ENCODE measurements at places on chromosomes 2 and 18. TPM values are rescaled to one million over a fixed set of nuclear protein-coding genes. Genes with fewer than 3 reads are reported as not detected.

DNA sequence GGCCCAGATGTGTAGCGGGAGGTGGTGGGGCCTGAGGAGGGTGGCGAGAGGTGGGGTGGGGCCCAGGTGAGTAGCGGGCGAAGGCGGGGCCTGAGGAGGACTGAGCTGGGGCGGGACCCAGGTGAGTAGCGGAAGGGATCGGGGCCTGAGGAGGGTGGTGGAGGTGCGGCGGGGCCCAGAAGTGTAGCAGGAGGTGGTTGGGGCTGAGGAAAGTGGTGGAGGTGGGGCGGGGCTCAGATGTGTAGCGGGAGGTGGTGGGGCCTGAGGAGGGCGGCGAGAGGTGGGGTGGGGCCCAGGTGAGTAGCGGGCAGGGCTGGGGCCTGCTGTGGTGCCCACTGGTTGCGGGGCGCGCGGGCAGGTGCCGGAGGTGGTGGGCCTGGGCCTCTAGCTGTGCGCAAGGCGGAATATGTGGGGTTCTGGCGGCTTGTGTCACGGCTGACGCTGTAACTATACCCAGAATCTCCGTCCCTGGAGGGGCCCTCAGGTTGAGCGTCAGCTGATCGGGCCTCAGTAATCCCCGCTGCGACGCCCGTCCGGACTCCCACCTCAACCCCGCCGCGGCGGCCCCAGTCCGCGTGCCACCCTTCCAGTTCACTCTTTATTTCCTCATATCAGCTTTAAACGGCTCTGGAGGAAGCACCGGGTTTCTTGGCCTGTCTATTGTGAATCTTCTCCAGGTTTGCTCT is 866 bp upstream of the SF3B6 start:
- H3K4me3 ChIP-seq, result peak overlapping the region; percentile 64
- DNase-seq, result no peak
- no peaks in the 10 kb centered on the region for H3K27me3 ChIP-seq
- H3K27ac ChIP-seq, result peak overlapping the region; percentile 98

GRCh38 chr2:59690849-59691248 is 862.6 kb downstream of the BCL11A start:
- no peak overlapping the region for H3K4me3 ChIP-seq
- H3K27ac ChIP-seq, result no peak overlapping the region
- no peaks in the 10 kb centered on the region for H3K27me3 ChIP-seq
- DNase-seq, result no peak
- no peaks in the 10 kb centered on the region for H3K36me3 ChIP-seq
- no peaks in the 10 kb centered on the region for H3K4me1 ChIP-seq

GRCh38 chr2:134785659-134786430 is 52.6 kb upstream of the ACMSD start:
- no peaks in the 10 kb centered on the region for H3K27me3 ChIP-seq
- H3K4me1 ChIP-seq, result no peaks in the 10 kb centered on the region
- no peaks in the 10 kb centered on the region for H3K36me3 ChIP-seq
- H3K27ac ChIP-seq, result no peak overlapping the region

- H3K27ac ChIP-seq, result no peak overlapping the region
- DNase-seq, result no peak
- H3K4me1 ChIP-seq, result peaks cover 23% of the 10 kb centered on the region
- H3K4me3 ChIP-seq, result no peak overlapping the region
- no peaks in the 10 kb centered on the region for H3K27me3 ChIP-seq
Measured at GRCh38 chr2:31996571-31997150, 14.1 kb downstream of the MEMO1 start.

DNA sequence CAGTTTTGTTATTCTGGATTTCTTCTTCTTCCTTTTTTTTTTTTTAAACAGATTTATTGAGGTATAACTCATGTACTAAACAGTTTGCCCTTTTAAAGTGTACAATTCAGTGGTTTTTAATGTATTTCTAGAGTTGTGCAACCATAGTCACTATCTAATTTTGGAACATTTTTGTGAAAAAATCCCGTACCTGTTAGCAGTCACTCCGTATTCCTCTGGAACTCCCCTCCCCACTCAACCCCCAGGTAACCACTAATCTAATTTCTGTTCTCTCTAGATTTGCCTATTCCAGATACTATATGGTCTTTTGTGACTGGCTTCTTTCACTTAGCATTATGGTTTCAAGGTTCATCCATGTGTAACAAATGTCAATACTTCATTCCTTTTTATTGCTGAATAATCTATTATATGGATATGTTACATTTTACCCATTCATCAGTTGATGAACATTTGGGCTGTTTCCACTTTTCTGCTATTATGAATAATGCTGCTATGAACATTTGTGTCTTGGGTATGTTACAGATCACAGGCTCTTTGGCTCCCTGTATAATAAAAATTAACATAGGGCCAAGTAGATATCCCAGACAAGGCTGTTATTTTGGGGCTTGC is 21.9 kb downstream of the EHBP1 start:
- no peak for DNase-seq
- no peaks in the 10 kb centered on the region for H3K36me3 ChIP-seq
- H3K27ac ChIP-seq, result no peak overlapping the region
- no peaks in the 10 kb centered on the region for H3K4me1 ChIP-seq
- no peak overlapping the region for H3K4me3 ChIP-seq
- no peaks in the 10 kb centered on the region for H3K27me3 ChIP-seq

Gene MATN3
- 0.16 TPM for polyA plus RNA-seq

Gene MOGAT1
- polyA plus RNA-seq, result not detected

Gene SP100
- polyA plus RNA-seq, result 118 TPM

Gene SCYGR3
- not detected for polyA plus RNA-seq

DNA sequence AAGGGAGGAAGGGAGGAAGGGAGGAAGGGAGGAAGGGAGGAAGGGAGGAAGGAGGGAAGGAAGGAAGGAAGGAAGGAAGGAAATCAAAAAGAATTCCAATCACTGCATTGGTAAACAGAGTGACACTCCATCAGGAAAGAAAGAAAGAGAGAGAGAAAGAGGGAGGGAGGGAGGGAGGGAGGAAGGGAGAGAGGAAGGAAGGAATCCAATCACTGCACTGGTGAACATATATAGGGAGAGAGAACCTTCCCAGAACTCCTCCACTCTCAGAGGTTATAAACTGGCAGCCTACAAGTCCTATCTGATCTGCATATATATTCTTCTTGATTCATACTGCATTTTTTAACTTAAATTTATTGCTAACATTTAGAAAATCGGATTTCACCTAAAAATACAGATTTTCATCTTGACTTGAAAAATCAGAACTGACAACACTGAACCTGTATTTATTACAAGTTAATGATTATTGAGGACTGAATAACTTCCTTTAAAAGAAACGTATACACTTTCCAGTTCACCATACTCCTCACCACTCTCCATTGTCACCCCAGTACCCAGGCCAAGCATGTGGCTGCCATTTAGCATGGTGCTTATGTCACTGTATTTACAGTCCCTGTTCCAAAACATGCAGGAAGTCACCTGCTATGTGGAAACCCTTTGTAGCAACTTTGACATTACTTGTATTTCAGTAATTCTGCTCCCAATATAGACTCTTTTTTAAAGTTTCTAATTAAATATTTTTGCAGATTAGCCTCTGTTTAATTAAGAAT is 83.5 kb downstream of the ANTXR1 start:
- H3K27ac ChIP-seq, result no peak overlapping the region
- no peaks in the 10 kb centered on the region for H3K4me1 ChIP-seq
- H3K4me3 ChIP-seq, result no peak overlapping the region
- H3K36me3 ChIP-seq, result no peaks in the 10 kb centered on the region
- no peak for DNase-seq

Gene UGT1A5
- polyA plus RNA-seq, result not detected

DNA sequence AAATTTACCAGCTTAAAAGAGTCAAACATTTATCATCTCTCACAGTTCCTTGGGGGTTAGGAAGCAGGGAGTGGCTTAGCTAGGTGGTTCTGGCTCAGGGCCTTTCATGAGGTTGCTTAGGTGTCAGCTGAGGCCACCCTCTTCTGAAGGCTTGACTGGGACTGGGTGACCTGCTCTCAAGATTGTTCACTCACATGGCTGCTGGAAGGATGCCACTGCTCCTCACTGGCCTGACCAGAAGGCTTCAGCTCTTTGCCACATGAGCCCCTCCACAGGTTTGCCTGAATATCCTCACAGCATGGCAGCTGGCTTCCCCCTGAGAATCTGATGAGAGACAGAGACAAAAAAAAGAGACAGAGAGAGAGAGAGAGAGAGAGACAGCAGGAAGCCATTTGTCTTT is 17.3 kb upstream of the RNF152 start:
- no peaks in the 10 kb centered on the region for H3K27me3 ChIP-seq
- H3K4me1 ChIP-seq, result no peaks in the 10 kb centered on the region
- H3K36me3 ChIP-seq, result no peaks in the 10 kb centered on the region
- no peak overlapping the region for H3K4me3 ChIP-seq

GRCh38 chr2:15557887-15558311 is 3.2 kb downstream of the NBAS start:
- H3K4me3 ChIP-seq, result no peak overlapping the region
- H3K27me3 ChIP-seq, result no peaks in the 10 kb centered on the region
- DNase-seq, result no peak

GRCh38 chr2:42096869-42097591 is 49.2 kb downstream of the PKDCC start:
- H3K27ac ChIP-seq, result peak overlapping the region; percentile 93
- DNase-seq, result peak; percentile 72
- H3K36me3 ChIP-seq, result no peaks in the 10 kb centered on the region

DNA sequence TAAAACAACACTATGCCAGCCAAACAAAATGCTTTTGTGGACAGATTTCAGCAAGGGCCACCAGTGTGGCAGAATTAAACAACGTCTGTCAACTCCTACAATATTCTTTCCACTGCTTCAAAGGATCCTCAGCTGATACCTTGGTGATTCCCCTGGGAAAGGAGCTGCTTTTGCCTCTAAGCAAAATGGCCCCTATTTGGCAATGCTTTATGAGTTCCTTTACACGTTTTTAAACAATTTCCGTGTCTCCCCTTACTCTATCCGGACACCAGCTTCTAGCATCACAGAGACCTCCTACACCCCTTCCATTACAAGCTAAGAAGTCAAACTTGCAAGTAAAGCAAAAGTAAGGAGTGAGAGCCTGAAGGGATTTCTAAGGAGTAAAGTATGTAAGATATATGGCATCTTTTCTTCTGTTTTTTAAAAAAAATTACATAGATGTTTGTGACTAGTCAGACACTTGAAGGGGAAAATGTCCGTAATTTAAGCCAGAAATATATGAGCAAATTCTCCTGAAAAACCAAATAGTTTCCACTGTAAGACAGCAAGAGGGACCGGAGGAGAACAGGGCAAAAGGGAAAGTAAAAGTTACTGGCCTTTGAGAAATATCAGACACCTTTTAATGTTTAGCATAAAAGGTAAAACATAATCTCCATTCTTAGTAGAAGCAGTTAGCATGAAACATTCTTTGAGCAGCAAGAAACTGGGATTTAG is 1.9 kb downstream of the SOS1 start:
- no peaks in the 10 kb centered on the region for H3K27me3 ChIP-seq
- peak overlapping the region; percentile 97 for H3K27ac ChIP-seq
- H3K36me3 ChIP-seq, result no peaks in the 10 kb centered on the region
- peak overlapping the region; percentile 78 for H3K4me3 ChIP-seq
- H3K4me1 ChIP-seq, result peaks cover 52% of the 10 kb centered on the region

DNA sequence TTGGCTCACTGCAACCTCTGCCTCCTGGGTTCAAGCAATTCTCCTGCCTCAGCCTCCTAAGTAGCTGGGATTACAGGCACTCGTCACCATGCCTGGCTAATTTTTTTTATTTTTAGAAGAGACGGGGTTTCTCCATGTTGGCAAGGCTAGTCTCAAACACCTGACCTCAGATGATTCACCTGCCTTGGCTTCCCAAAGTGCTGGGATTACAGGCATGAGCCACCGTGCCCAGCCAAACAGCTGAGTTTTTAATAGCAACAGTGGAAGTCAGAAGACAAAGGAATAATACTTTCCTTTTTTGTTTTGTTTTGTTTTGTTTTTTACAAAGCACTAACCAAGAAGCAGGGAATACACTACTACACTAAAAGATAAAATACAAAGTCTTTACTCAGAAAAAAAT is 16.9 kb downstream of the GPR75 start:
- no peaks in the 10 kb centered on the region for H3K27me3 ChIP-seq
- no peaks in the 10 kb centered on the region for H3K36me3 ChIP-seq
- no peak overlapping the region for H3K4me3 ChIP-seq
- no peak overlapping the region for H3K27ac ChIP-seq
- no peak for DNase-seq

Gene AOX1
- polyA plus RNA-seq, result 1.7 TPM

DNA sequence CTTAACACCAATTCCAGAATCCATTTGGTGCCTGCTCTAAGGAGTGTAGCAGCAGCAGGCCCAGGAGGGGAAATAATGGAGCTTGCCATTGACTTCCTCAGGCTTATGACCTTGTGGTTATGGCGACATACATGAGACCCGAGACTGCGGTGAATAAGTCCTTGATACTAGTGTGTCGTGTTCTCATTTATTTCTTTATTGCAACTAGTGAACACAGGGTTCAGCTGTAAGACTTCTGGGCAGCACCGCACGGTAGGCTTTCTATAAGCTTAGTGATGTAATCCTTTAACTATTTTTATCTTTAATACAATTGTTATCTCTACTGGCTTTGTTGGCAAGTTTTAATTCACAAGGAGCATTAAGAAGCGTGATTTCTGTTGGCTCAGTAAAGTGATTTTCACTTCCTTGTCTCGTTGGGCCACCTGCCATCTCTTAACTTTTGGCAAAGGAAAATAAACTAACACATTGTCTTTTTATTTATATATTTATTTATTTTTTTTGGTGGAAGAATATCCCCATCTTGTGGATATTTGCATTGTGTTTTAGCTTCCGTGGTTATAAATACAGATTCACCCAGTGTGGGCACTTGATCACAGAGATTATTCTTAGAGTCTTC is 139.8 kb downstream of the LTBP1 start:
- H3K4me3 ChIP-seq, result no peak overlapping the region
- no peak for DNase-seq
- H3K36me3 ChIP-seq, result no peaks in the 10 kb centered on the region
- H3K27me3 ChIP-seq, result no peaks in the 10 kb centered on the region
- peaks cover 30% of the 10 kb centered on the region for H3K4me1 ChIP-seq

GRCh38 chr2:7052404-7052803 is 135.2 kb downstream of the RNF144A start:
- no peak overlapping the region for H3K4me3 ChIP-seq
- peaks cover 15% of the 10 kb centered on the region for H3K36me3 ChIP-seq
- H3K27ac ChIP-seq, result no peak overlapping the region
- no peaks in the 10 kb centered on the region for H3K27me3 ChIP-seq
- H3K4me1 ChIP-seq, result peaks cover 28% of the 10 kb centered on the region
- DNase-seq, result peak; percentile 82

- no peak overlapping the region for H3K4me3 ChIP-seq
- H3K27ac ChIP-seq, result no peak overlapping the region
- no peak for DNase-seq
- H3K36me3 ChIP-seq, result peaks cover 67% of the 10 kb centered on the region
- peaks cover 14% of the 10 kb centered on the region for H3K4me1 ChIP-seq
- H3K27me3 ChIP-seq, result no peaks in the 10 kb centered on the region
Measured at GRCh38 chr2:42575458-42576064, 7.1 kb downstream of the MTA3 start.

DNA sequence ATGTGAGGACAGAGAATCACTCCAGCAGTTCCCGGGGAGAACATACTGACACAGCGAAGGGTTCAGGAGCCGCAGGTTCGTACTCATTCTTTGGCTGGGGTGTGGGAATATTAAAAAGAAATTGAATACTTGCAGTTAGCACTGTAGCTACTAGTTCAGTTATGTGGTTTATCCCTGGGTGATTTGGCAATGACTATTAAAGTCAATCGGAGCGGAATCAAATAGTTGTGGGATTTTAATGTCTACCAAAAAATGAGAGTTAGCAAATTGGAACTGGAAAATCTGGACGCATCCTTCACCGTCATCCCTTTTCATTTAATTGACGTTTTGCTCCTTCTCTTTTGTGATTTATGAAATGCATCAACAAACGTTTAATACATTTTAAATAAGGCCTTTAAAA is 50.8 kb downstream of the GBX2 start:
- DNase-seq, result no peak
- H3K36me3 ChIP-seq, result no peaks in the 10 kb centered on the region
- H3K27me3 ChIP-seq, result no peaks in the 10 kb centered on the region
- no peaks in the 10 kb centered on the region for H3K4me1 ChIP-seq
- H3K27ac ChIP-seq, result no peak overlapping the region

Gene SLC38A11
- 16.6 TPM for polyA plus RNA-seq

All from spleen (tissue), 13 donors.